ENCODE measurements at places on chromosomes 6 and 20.
A peak's percentile ranks its signal among the peaks of the same experiment; 100 is the strongest.

GRCh38 chr6:32947552-32948465, 5.1 kb downstream of the HLA-DMA start:
- DNase-seq: no peak

GRCh38 chr20:2109425-2110210, 8.0 kb downstream of the STK35 start:
- no peak for DNase-seq

DNA sequence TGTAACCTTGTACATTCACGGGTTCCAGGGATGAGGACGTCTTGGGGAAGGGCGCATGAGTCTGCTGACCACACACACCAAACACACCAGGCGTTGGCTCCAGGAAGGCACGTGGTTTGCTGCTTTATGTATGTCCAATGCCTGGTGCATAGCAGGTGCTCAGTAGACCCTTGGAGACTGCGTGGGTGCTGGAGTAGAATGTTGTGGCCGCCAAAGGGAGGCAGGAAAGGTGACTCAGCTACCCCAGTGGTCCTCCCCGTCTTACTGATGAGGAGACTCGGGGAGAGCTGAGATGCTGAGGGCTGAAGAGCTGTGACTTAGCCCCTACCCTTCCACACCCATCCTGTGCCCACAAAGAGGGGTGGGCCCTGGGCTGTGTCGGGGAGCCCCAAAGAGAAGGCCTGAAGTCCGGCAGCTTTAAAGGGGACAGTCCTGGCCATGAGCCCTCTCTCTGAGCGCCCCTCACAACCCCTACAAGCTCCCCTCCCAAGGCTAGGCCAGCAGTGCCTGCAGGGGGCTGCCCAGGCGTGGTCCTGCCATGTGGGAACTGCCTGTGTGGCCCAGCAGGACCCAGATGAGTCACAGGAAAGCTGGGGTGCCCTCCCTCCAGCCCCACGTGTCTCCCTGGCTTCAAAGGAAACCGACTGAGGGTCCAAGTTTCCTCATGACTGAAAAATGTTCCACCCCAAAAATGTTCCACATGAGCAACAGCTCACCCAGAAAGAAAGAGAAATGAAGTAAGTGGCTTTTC, 28.0 kb upstream of the PTGIS start:
- DNase-seq: peak; percentile 90

GRCh38 chr6:118544105-118544504, 4.0 kb upstream of the PLN start:
- DNase-seq: no peak

- DNase-seq: no peak
Observed at GRCh38 chr20:62168061-62168460, 14.8 kb upstream of the MTG2 start.

DNA sequence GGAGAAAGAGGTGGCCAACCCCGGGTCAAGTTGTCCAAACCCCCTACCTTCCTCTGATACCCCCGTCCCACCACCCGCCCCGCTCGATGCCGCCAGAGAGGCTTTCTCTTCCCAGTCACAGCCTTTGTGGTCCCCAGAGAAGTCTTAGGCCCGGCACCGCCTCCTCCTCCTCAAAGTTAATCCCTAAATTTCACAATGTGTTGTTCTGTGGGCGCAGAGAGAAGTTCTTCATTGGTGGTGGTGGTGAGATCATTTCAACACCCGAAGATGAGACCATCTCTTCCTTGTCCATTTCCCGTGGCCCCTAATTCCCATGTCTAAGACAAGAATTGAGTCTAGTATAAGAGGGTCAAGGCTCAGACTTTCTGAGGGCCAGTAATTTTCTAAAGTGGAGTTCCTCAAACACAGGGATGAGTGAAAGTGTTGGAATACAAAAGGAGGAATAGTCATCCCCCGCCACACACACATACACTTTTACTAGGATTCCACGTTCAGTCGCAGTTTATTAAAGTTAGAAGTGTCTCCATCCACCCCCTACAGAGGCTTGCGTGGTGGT, 10.4 kb downstream of the TRIM31 start:
- peak; percentile 23 for DNase-seq

Measured in activated T-cell treated with anti-CD3 and anti-CD28 coated beads, Interleukin-2, amount 50 U/mL, for 48 hours (primary cell).